ENCODE measurements at places on chromosomes 7 and 10.

- DNase-seq: no peak
Observed at GRCh38 chr10:51620131-51620530, 79.3 kb downstream of the CSTF2T start.

GRCh38 chr10:102611514-102612087 lies 32.7 kb upstream of the TRIM8 start:
- no peak for DNase-seq

DNA sequence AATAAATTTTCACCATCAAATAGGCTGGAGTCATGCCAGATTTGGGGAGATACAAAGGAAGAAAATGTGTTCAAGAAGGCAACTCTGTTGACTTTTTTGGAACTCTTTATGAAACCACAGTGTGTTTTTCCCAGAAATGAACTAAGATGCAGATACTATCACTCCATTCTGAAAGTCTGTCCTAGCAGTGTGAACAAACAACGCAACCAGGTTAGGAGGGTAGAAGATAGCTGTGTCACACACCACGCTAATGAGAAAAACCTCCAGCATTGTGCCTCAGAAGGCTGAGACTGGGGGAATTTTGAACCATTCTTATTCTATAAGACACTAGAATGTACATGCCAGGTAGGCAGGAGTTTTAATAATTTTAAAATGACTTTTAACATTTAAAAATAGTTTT lies 15.9 kb upstream of the ATP6V0A4 start:
- no peak for DNase-seq

DNA sequence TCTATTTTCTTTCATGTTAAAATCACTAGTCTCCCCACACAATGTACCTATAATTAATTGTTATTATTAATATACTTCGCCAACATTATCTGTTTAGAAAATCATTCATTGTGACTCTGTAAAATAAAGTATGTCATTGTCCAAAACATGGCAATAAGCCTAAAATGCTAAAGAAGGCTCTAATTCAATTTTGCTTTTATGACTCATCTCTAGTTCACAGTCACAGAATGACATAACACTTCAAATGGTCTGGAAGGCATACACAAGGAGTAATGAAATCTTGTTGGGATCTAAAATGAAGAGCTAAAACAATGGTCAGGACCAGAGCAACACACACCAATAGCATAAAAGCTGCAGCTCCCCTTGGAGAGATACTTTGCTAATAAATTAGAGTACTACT lies 505.8 kb downstream of the GPAM start:
- DNase-seq: no peak

- no peak for DNase-seq
Observed at GRCh38 chr10:12121673-12122072, 7.8 kb upstream of the SEC61A2 start.

Measured in SW 1271 (cell line).